Natural killer cell (primary cell): ENCODE measurements at places on chromosomes 7 and 10. TPM values are rescaled to one million over a fixed set of nuclear protein-coding genes. Genes with fewer than 3 reads are reported as not detected.

DNA sequence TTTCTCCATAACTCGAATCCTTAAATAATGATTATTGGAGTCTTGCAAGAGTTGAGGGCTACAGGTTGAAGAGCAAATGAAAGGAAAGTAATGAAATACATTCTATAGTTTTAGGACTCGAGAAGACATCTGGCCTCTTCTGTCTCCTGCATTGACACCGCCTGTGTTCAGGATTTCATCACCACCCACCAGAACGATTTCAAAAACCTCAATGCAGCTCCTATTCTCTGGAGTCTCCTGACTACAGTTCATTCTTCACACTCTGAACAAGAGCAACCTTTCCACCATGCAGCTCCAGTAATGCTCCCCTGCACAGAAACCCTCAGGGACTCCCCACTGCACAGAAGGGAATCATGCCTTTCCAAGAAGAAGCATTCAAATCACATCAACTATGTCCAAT is 5.5 kb downstream of the IL15RA start:
- H3K4me3 ChIP-seq: no peak overlapping the region
- H3K36me3 ChIP-seq: no peaks in the 10 kb centered on the region
- no peaks in the 10 kb centered on the region for H3K27me3 ChIP-seq
- DNase-seq: no peak
- H3K27ac ChIP-seq: no peak overlapping the region

DNA sequence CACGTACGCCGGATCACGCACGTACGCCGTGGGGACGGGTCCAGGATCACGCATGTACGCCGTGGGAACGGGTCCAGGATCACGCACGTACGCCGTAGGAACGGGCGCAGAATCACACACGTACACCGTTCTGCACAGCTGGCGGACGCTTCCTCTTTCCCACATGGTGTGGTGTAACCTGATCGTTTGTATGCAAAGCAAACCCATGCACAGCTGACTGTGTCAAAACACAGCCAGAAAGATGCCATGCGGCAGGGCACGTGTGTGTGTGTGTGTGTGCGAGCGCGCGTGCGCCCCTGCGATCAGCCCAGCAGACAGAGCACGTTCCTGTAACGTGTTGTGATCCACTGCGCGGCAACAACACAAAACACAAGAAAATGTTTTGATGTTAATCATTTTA is 573.6 kb downstream of the DNAJB6 start:
- H3K27me3 ChIP-seq: no peaks in the 10 kb centered on the region
- H3K4me3 ChIP-seq: no peak overlapping the region
- DNase-seq: no peak

GRCh38 chr10:23199768-23200511 is 7.8 kb downstream of the PTF1A start:
- no peak overlapping the region for H3K4me3 ChIP-seq
- H3K27me3 ChIP-seq: peaks cover 40% of the 10 kb centered on the region
- no peak overlapping the region for H3K27ac ChIP-seq

PRSS37 gene
- not detected for total RNA-seq

RNLS gene
- total RNA-seq: 4.4 TPM

PILRA gene
- 38.8 TPM for total RNA-seq
